Activated naive CD8-positive, alpha-beta T cell treated with anti-CD3 and anti-CD28 coated beads, Interleukin-2, amount 10 ng/mL, durations not matched to agents 7 days and 5 days (primary cell): ENCODE measurements at places on chromosomes 7 and 10. TPM values are rescaled to one million over a fixed set of nuclear protein-coding genes. Genes with fewer than 3 reads are reported as not detected.

The ZP3 gene
- 0.80 TPM for total RNA-seq

The OR2A12 gene
- total RNA-seq = not detected

The PRLHR gene
- total RNA-seq = not detected

The PPP1R17 gene
- not detected for total RNA-seq

The MYOZ1 gene
- total RNA-seq = not detected
